ENCODE measurements at places on chromosomes 16 and 17.

DNA sequence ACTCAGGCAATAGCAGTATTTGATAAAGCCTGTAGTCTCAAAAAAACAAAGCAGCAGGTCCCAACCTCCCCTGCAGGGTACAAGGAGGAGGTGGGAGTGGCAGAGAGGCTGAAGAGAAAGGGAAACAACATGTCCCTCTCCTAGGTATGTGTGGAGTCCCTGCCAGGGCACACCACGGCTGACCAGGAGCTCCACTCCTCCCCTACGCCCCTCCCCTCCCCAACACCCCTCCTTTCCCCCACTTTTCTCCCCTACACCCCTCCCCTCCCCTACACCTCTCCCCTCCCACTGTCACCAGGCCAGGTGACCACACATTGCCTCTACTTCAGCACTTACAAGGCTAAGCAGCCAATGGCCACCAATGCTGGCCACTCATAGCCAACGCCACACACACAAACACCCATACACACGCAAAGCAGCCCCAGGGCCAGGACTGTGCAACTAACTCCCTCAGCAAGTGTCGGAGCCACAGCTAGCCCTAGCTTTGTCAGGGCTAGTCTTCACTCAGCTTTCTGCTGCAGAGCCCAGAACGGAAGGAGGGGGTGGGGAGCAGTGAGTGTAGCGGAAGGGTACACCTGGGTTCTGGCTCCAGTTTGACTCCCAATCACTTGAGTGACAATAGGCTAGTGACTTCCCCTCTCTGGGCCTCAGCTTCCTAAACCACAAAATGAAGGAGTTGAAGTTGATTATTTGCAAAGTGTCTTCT is 8.2 kb downstream of the CAVIN1 start:
- peak; percentile 60 for DNase-seq

GRCh38 chr17:17555906-17556305 is 35.6 kb downstream of the PEMT start:
- no peak for DNase-seq

DNA sequence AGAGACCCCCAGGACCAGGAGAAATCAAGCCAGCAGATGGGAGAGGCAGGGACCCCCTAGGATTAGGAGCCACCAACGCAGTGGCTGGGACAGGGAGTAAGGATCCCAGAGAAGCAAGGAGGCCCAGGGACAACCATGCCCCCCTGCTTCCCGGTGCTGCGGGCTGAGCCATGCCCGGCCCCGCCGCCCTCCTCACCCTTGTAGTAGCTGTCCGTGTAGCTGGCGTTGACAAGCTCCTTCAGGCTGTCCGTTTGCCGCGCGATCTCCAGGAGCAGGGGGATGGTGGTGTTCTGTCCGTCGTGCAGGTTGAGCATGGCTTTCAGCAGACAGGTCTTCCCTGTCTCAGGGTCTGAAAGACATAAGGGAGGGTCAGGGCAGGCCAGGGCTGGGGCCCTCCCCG is 18.4 kb downstream of the TRPV1 start:
- DNase-seq = no peak

GRCh38 chr17:82600731-82601446 is 47.4 kb downstream of the WDR45B start:
- DNase-seq = no peak

DNA sequence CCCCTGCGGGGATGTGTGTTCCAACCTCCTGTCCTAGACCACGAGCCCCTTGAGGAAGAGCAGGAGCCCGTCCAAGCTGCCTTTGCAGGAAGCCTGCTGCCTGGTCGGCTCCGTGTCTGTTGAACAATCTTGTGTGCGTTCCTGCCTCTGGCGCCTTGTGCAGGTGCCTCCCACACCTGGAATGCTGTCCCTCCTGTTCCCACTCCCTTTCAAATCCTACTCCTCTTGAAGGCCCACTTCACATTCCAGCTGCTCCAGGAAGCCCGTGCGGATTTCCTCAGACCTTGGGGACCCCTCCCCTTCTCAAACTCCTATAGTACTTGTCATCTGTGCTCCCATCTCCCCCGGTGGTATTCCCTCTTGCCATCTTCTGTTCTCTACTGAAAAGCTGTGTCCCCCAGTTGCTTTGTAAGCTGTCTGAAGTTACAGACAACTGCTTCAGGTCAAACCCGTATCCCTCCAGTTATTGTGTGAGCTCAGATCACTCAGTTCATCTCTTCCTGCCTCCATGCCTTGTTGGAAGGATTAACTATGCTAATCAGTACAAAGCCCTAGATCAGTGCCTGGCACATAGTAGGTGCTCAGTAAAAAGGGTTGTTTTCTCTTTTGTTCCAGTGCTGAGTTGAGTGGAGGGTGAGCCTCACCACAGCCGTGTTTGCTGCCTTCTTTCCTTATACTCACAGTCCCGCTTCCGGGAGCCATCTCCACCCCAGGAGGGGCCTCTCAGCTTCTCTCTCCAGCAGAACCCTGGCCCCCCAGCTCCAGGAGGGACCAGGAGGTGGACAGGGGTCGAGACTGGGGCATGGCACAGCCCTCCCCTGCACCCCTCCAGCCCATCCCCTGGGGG is 241.8 kb upstream of the CIBAR2 start:
- no peak for DNase-seq

DNA sequence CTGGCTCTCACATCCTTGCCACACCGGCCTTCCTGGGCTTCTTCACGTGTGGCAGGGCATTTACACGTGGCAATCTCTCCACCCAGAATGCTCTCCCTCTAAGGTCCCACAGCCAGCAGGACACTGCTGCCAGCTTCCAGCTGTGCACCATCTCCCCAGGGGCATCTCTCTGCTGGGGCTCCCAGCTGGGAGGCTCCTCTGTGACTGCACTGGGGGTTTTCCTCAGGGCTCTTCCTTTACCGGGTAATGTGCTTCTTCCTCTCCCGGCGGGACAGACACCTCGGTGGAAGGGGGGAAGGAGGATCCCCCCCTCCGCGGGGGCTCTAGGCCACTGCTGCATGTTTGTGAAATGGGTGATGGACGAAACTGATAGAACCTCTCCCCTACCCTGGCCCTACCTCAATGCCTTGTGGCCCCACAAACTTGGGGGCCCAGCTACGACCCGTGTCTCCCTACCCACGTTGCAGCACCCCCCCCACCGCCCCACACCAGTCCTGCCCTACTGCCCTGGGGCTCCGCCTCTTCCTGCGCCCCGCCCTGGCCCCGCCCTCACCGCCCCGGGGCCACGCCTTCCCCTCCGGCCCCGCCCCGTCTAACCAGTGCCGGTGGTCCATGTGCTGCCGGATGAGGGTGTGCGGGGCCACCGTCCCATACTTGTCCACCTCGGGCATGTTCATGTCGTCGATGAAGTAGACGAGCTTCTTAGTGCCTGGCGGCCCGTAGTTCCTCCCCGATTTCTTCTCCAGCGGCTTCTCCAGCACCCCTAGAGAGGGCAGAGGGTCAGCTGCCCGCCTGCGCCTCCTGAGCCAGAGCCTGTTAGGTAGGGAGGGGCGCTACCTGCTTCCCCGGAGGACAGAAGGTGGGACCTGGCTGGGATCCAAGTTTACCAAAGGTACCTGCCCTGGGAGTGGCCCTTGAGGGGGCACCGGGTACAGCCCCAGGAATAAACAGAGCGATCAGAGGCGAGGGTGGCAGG is 92.6 kb downstream of the DNAH17 start:
- DNase-seq = peak; percentile 51

DNA sequence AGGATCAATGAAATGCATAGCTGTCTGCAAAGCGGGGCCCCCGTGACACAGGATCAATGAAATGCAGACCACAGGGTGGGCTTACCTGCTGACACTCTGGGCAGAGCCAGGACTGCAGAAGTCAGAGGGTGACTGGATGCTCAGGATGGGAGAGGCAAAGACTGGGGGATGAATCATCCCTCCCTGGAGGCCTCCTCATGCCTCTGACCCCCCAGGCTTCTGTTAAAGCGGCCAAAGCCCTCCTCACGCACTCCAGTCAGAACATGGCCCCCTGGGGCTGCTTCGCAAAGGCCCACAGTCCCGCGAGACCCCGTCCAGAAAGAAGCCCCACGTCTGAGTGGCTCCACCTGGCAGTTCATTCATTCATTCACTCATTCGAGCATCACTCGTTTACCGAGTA is 38.4 kb upstream of the FOXF1 start:
- DNase-seq = no peak

DNA sequence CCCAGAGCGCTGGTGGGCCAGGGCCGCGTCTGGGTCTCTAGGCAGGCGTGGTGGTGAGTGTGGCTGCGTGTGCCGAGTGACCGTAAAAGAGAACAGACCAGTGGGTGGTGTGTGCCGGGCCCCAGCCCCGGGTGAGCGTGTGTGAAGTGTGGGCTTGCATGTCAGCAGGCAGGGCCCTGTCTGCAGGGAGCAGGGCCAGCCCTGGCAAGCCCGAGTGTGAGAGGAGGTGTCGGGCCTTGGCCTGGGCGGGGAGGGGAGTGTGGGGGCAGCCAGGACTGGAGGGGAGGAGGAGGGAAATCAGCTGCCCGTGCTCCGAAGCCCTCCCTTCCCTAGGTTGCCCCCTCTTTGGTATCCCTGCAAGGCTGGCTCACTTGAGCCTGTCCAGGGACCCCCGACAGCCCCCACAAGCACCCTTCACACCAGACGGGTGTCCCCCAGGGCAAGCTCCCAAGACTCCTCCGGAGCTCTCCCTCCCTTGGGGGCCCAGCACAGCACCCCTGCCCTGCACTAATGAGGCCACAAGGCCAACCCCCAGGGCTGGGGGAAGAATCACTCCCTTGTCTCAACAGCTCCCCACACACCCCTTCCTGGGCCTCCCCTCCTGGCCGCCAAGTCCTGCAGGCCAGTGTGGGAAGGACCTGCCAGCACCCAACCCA is 1.9 kb downstream of the USH1G start:
- DNase-seq = no peak

DNA sequence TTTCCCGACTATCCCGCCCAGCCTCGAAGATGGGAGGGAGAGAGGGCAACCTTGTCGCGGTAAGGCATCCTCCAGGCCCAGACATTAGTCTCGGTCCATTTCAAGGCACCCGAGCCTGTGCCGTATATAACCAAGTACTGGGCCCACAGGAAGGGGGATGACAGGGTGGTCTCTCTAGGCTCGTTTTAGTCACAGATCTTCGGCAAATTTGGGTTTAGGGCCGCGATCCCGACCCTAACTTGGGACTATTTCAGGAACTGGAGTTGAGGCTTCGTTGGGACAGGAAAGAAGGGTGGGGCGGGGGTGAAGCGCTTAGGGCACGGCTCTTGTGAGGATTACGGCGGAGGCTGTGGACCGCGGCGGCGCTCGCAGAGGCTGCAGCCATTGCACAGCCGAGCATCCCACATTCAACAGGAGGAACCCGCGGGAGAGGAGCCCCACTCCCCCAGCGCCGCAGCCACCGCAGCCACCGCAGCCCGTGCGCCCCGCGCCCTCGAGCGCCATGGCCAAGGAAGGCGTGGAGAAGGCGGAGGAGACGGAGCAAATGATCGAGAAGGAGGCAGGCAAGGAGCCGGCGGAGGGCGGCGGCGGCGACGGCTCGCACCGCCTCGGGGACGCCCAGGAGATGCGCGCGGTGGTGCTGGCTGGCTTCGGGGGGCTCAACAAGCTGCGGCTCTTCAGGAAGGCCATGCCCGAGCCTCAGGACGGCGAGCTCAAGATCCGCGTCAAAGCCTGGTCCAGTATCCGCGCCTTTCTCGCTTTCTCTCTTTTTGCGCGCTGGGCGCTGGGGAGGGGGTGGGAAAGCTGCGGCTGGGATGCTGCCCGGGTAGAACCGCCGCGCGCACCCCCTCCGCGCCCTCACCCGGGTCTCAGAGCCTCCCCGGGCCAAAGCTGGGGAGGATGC is at the start of gene VAT1L:
TSS of gene VAT1L (plus strand) at position 384 of the 904 bp plus-strand sequence. CDS start at position 503, 119 bp downstream.
- no peak for DNase-seq

- no peak for DNase-seq
Observed at GRCh38 chr17:77101521-77102410, 39.0 kb upstream of the SEC14L1 start.

DNA sequence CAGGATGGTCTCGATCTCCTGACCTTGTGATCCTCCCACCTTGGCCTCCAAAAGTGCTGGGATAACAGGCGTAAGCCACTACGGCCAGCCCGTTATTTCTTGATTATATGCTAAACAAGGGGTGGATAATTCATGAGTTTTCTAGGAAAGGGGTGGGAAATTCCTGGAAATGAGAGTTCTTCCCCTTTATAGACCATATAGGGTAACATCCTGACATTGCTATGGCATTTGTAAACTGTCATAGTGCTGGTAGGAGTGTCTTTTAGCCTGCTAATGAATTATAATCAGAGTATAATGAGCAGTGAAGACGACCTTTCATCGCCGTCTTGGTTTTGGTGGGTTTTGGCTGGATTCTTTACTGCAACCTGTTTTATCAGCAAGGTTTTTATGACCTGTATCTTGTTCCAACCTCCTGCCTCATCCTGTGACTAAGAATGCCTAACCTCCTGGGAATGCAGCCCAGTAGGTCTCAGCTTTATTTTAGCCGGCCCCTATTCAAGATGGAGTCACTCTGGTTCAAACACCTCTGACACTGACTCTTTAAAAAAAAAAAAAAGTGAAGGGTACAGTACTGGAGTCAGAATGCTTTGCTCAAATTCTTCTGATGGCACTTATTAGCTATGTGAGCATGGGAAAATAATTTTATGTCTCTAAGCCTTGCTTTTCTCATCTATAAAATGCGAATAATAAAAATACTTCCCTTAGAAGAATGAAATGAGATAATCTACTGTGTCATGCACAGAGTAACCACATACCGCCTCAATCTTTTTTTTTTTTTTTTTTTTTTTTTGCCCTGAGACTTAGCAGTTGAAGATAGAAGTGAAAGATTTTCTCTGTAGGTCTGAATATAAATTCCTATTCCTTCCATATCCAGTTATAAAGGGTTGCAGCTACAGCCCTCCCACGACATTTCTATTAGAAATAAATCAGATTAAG is 5.1 kb upstream of the CALCOCO2 start:
- DNase-seq = no peak

DNA sequence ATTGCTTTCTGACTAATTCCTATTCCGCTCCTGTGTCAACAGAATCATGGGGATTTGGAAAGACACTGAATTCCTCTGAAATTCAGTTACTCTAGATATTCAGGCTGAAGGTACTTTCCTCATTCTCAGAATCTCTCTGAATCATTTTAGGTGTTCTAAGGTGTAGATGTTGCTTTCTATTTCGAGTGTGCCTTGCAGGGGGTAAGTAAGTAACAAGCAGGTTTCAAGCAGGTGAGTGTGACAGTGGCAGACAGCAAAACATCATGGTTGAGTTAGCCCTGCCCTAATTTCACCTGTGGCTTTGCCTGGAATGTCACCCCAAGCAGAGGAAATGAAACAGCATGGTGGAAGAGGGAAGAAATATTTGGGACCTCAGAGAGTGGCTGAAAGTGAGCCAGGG is 75.1 kb downstream of the SHISA9 start:
- no peak for DNase-seq

DNA sequence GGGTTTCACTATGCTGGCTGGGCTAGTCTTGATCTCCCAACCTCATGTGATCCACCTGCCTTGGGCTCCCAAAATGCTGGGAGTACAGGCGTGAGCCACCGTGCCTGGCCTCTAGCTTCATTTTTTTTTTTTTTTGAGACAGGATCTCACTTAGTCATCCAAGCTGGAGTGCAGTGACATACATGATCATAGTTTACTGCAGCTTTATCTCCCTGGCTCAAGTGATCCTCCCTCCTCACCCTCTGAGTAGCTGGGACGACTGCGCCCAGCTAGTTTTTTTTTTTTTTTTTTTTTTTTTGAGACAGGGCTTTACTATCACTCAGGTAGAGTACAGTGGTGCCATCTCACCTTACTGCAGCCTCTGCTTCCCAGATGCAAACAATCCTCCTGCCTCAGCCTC is 9.7 kb downstream of the RPA1 start:
- DNase-seq = no peak

GRCh38 chr17:72372185-72372584 is 251.4 kb downstream of the SOX9 start:
- no peak for DNase-seq

GRCh38 chr17:51795401-51795800 is 363.1 kb downstream of the CA10 start:
- DNase-seq = no peak

GRCh38 chr17:67865438-67865837 is 40.1 kb downstream of the BPTF start:
- DNase-seq = no peak
